ENCODE measurements at places on chromosomes 3 and 15.
A peak's percentile ranks its signal among the peaks of the same experiment; 100 is the strongest.

GRCh38 chr3:51712038-51712420 is 5.2 kb downstream of the GRM2 start:
- DNase-seq: no peak

- DNase-seq: no peak
Measured at GRCh38 chr3:2579206-2579605, 480.5 kb downstream of the CNTN4 start.

DNA sequence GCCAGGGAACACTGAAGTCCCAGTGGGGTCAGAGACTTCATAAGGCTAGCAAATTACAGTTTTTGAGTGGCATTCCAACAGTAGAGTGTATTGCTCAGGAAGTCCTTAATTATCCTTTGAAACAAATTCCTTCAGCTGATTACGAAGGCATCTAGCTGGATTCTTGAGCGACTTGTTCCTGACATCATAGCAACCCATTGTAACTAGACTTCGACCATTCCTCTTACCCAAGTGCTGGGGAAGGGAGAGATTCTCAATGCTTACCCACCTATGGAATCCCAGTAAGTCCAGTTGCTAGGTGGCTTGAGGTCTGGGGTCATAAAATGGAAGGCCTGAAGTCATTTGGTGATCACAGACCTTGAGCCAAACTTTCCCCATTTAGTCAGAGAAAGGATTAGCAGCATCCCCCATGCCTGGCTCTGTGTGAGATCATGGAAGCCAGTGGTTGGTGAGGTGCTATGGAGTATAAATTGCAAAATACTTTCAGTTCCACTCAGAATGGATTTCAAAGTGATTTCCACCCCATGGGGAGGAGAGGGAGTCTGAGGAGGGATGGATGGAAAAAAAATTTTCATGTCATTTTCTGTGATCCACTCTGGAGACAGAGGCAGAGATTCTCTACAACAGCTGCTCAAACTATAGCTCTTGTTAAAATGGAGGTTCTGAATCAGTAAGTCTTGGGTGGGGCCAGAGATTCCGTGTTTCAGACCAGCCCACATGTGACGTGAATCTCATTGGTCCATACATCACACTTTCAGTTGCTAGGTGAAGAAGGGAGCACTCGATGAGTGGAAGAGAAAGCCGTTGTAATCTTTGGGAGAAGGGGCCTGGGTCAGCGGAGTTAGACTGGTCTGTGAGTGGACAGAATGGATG is 45.7 kb downstream of the CD86 start:
- DNase-seq: peak; percentile 49

DNA sequence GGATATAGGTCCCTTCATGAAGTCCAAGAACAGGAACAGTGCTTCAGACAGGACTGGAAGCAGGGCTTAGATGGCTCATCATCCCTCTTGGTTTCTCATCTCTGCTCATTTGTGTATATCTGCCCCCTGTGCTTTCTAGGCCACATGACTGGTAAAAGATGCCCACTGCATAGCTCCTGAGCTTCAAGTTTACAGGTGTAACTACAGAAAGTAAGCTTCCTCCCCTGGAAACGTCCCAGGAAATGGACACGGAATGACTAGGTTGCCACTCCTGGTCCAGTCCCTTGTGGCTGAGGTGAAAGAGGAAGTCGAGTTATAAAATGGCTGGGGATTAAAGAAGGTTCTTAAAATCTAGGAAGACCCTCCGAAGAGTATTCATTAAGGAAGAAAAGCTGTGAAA is 32.5 kb downstream of the MYO5A start:
- DNase-seq: no peak

GRCh38 chr15:70345251-70346019 is 247.7 kb upstream of the TLE3 start:
- DNase-seq: no peak

DNA sequence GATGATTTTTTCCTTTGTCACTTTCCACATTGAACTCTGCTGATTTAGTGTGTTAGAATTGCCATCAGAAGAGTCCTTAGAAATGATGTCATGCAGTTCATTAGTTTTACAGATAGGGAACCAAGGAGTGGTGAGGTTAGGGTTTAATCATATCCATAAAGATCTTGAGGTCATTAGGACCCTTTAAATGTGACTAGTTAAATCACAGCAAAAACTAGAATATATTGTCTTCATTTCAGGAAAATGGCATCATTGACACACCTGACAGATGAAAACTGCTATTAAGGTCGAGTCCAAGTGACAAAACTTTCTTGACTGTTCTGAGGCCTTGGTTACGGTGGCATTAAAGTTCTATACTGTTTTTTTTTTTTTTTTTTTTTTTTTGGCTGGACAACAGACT is 50.5 kb downstream of the MBNL1 start:
- no peak for DNase-seq

- DNase-seq: no peak
Measured at GRCh38 chr3:44434834-44435510, 42.5 kb downstream of the ZNF445 start.

DNA sequence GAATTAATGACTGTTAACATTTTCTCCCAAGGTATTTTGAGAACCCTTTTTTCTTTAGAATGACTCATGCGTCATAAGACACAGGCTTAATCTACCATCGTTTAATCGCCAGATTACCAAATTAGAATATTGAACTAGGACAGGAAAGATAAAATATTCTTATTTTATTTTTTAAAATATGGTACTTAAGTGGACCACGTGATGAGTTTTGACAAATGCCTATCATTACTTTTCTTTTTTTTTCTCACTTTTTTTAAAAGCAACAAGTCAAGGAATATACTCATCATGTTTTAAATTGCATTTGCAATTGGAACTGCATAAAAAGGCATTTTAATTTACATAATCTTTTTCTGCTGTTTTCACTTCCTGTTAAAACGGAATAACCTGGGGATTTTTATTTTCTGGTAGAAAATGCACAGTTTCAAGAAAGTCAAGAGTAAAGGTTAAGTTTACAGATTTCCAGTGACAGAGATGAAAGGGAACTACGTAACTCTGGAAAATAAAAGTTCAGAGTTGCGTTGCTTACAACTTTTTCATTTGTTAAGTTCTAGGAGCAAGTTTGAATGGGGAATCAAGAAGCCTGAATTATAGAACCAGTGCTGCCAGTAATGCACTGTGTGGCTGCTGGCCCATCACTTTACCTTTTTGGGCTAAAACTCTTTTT is 23.6 kb downstream of the SIAH2 start:
- DNase-seq: no peak

DNA sequence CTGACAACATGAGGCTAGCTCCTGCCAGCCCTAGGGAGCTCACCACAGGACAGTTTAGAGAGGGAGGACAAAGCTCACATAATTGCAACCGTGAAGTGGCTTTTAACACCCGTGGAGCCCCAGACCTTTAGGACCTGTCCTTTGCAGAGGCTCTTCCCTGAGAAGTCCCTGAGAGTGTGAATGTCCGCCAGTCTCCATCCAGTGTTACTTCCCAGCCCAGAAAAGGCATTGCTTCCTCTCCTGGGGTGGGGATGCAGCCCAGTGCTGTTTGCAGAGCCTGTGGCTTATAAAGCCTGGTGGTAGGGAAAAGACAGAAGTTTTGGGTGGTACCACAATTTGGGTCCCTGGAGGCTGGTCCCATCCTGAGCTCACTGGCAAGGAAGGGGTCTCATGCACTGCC is 182.0 kb downstream of the SLCO3A1 start:
- no peak for DNase-seq

GRCh38 chr15:27844018-27844666 is 255.0 kb downstream of the OCA2 start:
- DNase-seq: no peak

DNA sequence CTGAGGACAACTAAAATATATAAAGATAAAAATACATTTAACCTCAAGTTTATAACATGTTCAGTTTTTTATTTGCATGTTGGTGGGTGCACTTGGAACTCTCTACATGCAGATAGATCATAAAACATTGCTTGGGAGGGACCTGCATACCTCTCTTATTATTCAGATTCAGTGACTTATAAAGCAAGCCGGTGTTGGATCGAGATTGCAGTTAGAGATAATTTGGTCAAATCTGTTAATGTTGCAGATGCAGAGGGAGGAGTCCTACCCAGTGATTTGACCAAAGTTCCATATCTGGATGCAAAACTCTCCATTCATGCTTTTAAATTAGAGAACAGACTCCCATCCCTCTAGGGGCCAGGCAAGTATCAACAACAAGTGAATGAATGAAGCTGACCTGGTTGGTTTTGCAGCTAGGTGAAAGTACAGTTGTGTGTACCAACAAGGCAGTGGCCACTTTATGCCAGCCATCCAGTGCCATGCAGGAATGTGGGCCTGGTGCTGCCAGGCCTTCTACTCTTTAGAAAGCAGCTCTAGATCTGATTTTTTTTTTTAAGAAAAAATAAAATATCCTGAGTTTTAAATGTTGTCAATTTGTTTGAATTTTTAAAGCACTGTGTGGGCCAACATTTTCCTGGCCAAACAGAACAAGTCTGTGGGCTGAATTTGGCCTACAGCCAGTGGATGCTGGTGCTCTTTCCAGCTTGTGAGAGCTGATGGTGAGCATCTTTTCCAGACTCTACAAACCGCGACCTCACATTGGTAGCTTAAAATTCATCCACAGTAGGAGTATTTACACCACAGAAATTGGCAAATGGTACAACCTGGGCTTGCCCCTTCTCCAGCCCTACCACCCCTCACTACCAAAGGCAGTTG is 12.3 kb downstream of the CDIN1 start:
- DNase-seq: no peak

- peak; percentile 21 for DNase-seq
Measured at GRCh38 chr3:138222942-138223287, 35.8 kb downstream of the ARMC8 start.

DNA sequence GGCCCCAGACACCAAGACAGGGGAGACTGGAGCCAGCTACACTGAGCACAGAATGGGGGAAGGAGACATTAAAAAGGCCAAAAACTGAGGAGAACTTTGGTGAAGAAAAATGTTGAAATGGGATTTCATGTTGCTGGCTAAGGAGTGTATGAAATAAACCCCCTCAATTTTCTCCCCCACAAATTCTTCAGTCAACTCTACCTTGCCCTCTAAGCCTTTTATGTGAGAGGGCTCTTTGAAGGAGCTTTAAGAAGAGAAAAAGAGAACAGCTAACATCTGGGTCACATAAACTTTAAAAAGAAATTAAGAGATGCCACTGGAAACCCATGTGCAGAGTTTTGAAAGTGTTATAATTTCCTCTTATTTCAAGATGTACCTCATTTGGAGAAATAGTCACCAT is 88.6 kb downstream of the ATP8B4 start:
- no peak for DNase-seq

GRCh38 chr3:177195242-177195991 is 1.9 kb downstream of the TBL1XR1 start:
- DNase-seq: no peak

- no peak for DNase-seq
Measured at GRCh38 chr3:99232696-99233095, 331.2 kb upstream of the DCBLD2 start.

GRCh38 chr3:152196782-152197181 is 71.9 kb upstream of the MBNL1 start:
- DNase-seq: peak; percentile 86

- no peak for DNase-seq
Measured at GRCh38 chr3:195897853-195898415, 10.4 kb downstream of the TNK2 start.
